ENCODE measurements at places on chromosomes 11 and 22.

- no peak for DNase-seq
These were observed 16.8 kb upstream of the B4GALNT4 start for GRCh38 chr11:352456-353031.

GRCh38 chr22:19708321-19709011, 5.8 kb upstream of the SEPTIN5 start:
- DNase-seq, result peak; percentile 68

DNA sequence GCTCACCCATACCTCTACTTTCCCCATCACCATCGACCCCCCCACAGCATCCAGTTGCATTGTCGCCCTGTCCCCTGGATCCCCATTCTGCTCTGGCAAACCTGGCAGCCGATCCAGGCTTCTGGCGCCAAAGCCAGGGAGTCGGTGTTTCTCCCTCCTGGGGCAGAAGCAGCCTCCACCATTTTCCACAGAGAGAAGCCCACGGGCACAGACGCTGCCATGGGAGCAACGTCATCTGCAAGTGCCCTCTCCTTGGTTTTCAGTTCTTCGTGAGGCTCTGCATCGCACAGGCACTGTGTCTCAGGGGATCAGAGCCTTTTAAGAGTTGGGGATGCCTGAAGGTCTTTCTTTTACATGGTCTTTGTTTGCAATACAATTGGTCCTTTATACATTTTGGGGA, 2.3 kb downstream of the YPEL4 start:
- DNase-seq, result no peak

GRCh38 chr22:22935056-22935545, 47.5 kb downstream of the IGLL5 start:
- no peak for DNase-seq

- DNase-seq, result peak; percentile 72
These were observed at the start of gene KCNA4 for GRCh38 chr11:30016588-30017363. TSS of gene KCNA4 (minus strand) at chr11:30017030. CDS start at chr11:30012678, 4,352 bp downstream.

GRCh38 chr22:26134654-26135330, 34.5 kb upstream of the SEZ6L start:
- DNase-seq, result no peak

DNA sequence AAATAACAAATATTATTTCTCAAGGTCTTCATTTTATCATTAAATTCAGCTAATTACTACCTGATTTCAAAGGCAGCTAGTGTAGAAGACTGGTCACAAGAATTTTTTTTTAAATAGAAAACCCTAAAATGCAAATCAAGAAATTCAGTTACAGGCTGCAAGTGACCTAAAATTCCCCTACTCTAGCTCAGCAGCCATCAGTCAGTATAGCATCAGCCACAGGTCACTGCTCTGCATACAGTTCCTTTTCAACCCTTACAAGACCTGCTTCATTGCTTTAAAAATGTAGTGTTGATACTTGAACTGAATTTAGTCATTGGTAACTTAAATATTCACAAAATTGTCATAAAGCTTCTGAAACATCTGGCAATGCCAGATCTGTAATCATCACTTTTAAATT, 9.5 kb upstream of the B3GNT6 start:
- no peak for DNase-seq

- peak; percentile 70 for DNase-seq
These were observed 388.0 kb downstream of the DYNC2H1 start for GRCh38 chr11:103497268-103497667.
